ENCODE measurements at places on chromosomes 13 and 19. TPM values are rescaled to one million over a fixed set of nuclear protein-coding genes. Genes with fewer than 3 reads are reported as not detected.

VSTM2B gene
- not detected for polyA plus RNA-seq

SPC24 gene
- 34.8 TPM for polyA plus RNA-seq

GRIK5 gene
- polyA plus RNA-seq, result 7.2 TPM

HCN2 gene
- 0.15 TPM for polyA plus RNA-seq

ZNF726 gene
- 23.5 TPM for polyA plus RNA-seq

KIR3DL2 gene
- not detected for polyA plus RNA-seq

MBD3L3 gene
- not detected for polyA plus RNA-seq

OR4F17 gene
- polyA plus RNA-seq, result not detected

KLK4 gene
- polyA plus RNA-seq, result not detected

CEACAM16 gene
- polyA plus RNA-seq, result not detected

ZNF460 gene
- polyA plus RNA-seq, result 1.8 TPM

ZNF829 gene
- 6.1 TPM for polyA plus RNA-seq

CYP4F2 gene
- polyA plus RNA-seq, result not detected

SLC10A2 gene
- polyA plus RNA-seq, result 10.3 TPM

PEG3 gene
- polyA plus RNA-seq, result 23.1 TPM

POSTN gene
- polyA plus RNA-seq, result 340 TPM

TMPRSS9 gene
- 0.33 TPM for polyA plus RNA-seq

SIX5 gene
- polyA plus RNA-seq, result 39.5 TPM

SIGLEC5 gene
- polyA plus RNA-seq, result 0.39 TPM

ACP7 gene
- polyA plus RNA-seq, result 0.13 TPM

KCNN4 gene
- polyA plus RNA-seq, result 1.5 TPM

SIGLEC11 gene
- 0.48 TPM for polyA plus RNA-seq

PSG6 gene
- not detected for polyA plus RNA-seq

RFXAP gene
- polyA plus RNA-seq, result 20.0 TPM

SCEL gene
- polyA plus RNA-seq, result 0.26 TPM

UBA52 gene
- 885 TPM for polyA plus RNA-seq

ZNF468 gene
- polyA plus RNA-seq, result 34.7 TPM

ATP4A gene
- polyA plus RNA-seq, result not detected

TMEM150B gene
- polyA plus RNA-seq, result 0.83 TPM

COX7A1 gene
- polyA plus RNA-seq, result 34.6 TPM

PRR20C gene
- not detected for polyA plus RNA-seq

NKPD1 gene
- polyA plus RNA-seq, result 0.12 TPM

ZNF530 gene
- 6.0 TPM for polyA plus RNA-seq

ODAD3 gene
- 2.5 TPM for polyA plus RNA-seq

GARIN5B gene
- polyA plus RNA-seq, result 0.04 TPM

CCDC194 gene
- polyA plus RNA-seq, result not detected

SHISA7 gene
- 0.18 TPM for polyA plus RNA-seq

IL12RB1 gene
- 0.53 TPM for polyA plus RNA-seq

SLC17A7 gene
- 0.51 TPM for polyA plus RNA-seq

ADGRE1 gene
- 0.12 TPM for polyA plus RNA-seq

CLEC11A gene
- 32.0 TPM for polyA plus RNA-seq

COG3 gene
- 37.9 TPM for polyA plus RNA-seq

PRSS57 gene
- polyA plus RNA-seq, result 0.64 TPM

KLK3 gene
- not detected for polyA plus RNA-seq

RGCC gene
- polyA plus RNA-seq, result 105 TPM

SCN1B gene
- polyA plus RNA-seq, result 0.69 TPM

KIR2DL4 gene
- not detected for polyA plus RNA-seq

FCAR gene
- polyA plus RNA-seq, result 0.73 TPM

SIGLEC7 gene
- polyA plus RNA-seq, result 0.66 TPM

FFAR3 gene
- 0.29 TPM for polyA plus RNA-seq
